Lower lobe of right lung (tissue), 2 donors: ENCODE measurements at places on chromosomes 4 and X.

GRCh38 chr4:158015241-158015640, 157.6 kb downstream of the GASK1B start:
- DNase-seq = no peak

DNA sequence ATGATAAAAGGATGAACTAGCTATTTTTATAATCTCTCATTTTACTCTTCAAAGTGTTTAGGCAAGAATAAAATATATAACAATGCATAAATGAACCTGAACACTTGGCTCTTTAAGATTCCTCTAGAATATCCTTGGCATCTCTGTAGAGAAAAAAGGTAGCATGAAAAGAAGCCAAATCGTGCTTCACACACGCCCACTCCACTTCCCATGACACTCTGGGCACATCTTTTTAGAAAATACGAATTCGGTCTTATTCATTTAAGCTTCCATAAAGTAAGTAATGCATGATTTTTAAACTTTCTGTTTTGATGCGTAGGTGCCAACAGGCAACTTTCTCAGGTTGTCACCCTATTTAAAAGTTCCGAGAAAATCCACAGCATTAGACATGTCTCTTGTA, 73.6 kb upstream of the SORBS2 start:
- no peak for DNase-seq

DNA sequence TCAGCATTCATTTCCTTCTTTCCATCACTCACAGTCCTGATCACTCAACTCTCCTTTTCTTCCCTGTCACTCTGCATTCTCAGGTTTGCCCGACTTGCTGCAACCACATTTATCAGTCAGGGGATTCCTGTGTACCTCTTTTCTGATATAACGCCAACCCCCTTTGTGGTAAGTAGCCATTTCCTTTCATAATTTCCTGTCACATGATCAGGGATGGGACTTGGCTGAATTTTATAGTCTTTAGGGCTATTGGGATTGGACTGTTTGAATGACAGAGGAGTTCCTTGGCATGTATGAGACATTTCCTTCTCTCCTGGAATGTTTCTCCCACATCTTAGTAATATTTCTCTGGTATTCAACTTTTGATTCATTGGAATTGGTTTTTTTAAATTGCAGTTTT, 11.0 kb downstream of the PGM2 start:
- no peak for DNase-seq

- DNase-seq = no peak
Measured at GRCh38 chr4:25146076-25146475, 14.2 kb downstream of the SEPSECS start.

- DNase-seq = no peak
Measured at GRCh38 chr4:54929459-54929858, 195.9 kb downstream of the KDR start.

GRCh38 chr4:117847849-117848248, 186.4 kb upstream of the NDST3 start:
- DNase-seq = no peak

- DNase-seq = no peak
Measured at GRCh38 chrX:152528193-152528592, 77.1 kb upstream of the GABRA3 start.

DNA sequence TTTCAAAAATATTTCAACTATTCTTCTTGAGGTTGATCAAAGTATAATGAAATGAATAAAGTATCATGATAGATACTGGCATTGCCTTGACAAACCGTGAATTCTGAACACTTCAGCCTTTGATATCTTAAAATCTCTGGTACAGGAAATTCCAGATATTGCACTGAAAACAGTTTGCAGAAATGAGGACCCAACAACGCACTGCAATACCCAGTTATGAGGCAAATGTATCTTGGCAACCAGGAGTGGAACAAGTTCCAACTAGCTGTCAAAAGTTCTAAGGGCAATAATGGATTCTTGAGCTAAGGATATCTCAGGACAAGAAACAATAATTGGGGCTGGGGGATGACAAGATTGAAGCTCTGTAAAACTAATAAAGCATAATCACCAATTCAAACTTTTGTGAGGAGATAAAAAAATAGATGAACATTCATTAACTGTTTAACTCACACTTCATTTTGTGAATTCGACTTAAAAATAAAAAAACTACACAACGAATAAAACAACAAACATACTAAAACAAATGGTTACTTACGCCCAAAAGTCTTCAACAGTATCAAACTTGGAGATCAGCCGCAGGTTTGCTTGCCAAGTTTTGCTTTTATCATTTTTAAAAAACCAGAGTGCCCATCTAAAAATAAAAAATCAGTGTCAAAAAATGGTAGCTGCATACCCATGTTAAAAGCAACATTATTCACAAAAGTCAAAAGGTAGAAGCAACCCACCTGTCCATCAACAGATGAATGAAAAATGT, 38.1 kb downstream of the EIF4E start:
- DNase-seq = no peak
